ENCODE measurements at places on chromosomes 4 and X.

- no peak for DNase-seq
Observed at GRCh38 chrX:22196149-22196548, 76.6 kb upstream of the CBLL2 start.

DNA sequence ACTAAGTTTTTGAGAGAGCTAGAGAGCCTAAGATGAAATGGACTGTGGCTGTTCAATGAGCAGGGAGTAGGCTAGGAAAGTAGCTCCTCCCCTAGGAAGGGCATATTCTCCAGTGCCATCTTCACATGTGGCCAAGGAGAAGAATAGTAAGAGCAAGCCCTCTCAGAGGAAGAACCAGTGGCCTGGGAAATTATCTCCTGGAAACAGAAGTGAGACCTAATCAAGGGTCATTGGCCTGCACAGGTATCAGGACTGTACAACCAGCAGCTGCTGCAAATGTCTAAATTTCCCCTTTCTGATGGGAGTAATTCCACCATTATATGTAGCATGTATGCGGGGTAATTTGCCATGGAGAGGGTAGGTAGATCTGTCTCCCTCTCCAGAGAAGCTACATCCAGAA, 334.8 kb upstream of the RASGEF1B start:
- no peak for DNase-seq

DNA sequence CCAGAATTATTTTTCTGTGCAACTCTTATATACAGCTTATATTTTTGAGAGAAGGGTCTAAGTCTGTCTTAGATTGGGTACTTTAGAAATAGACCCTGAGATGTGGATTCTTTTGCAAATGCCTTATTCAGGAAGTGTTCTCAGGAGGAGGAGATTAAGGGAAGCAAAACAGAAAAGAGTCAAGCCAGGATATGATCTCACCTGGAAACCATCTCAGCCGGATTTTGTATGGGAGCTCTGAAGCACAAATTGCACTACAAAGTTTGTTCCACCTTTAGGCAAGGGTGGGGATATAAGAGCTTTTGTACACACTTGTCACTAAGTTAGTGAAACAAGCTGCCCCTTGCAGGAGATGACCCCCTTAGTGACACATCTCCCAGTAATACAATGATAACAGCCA, 121.2 kb upstream of the GRPR start:
- DNase-seq, result no peak

DNA sequence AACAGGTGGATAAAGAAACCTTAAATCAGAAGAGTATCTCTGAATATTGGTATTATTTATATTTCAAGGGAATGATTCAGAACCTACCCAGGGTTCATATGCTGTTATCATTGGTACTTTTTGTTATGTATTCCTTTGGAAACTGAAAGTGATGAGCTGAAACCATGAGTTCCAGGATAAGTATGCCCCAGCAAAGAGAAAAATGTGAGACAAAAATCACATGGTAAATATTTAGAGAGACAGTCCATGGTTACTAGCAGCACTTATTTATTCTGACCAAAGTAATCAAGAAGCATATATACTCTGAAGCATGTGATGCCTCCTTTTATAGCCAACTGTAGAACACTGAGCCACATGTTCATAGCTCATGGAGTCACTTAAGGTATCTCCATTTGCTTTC, 277.7 kb downstream of the ARAP2 start:
- DNase-seq, result no peak

- no peak for DNase-seq
Observed at GRCh38 chrX:105723966-105724735, 98.2 kb upstream of the NRK start.

DNA sequence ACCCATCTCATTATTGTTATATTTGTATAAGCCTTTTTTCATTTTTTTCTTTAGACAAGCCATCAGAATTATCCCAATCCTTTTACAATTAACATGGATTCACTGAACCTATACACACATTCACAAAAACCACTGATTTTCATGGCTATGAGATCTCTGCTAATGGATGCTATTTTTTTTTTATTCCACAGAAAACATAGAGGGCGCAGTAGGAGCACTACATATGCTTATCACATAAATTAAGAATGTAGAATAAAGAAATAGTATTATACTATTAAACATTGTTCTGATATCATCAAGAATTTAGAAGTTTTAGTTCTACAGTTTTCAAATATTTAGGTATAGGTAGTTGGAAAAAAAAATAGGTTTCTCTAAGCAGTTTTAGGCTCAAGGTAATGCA, 1477.4 kb downstream of the ARAP2 start:
- no peak for DNase-seq

DNA sequence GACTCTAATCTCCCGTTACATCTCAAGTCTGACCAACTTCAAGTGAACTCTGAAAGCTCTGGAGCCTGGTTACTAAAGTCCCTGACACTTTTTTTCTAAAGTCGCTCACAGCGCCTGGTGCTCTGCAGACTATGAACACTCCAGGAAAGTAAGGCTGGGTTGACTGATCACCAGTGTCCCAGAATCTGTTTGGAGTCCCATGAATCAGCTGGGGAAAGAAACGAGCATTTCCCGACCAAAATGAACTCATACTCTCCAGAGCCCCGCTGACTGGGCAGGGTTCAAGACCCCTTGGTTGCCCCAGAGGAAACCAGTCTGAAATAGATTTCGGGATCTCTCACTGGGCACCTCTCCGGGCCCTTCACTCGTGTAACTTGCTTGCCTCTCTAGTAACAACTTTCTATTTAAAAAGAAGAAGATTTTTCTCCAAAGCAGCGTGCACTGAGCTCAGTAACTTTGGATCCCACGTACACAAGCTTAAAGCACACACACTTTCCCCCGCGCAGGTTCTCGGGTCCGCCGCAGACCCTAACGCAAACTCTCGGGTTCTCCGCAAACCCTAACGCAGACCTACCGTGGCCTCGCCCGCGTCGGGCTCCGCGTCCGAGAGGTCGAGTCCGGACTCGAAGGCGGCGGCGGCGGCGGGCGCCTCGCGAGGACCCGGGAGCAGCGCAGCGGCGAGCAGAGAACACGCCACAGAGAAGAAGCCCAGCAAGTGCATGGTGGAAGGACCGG, 964 bp downstream of the VEGFC start:
- no peak for DNase-seq

GRCh38 chr4:6893449-6894085, 16.1 kb upstream of the TBC1D14 start:
- no peak for DNase-seq

DNA sequence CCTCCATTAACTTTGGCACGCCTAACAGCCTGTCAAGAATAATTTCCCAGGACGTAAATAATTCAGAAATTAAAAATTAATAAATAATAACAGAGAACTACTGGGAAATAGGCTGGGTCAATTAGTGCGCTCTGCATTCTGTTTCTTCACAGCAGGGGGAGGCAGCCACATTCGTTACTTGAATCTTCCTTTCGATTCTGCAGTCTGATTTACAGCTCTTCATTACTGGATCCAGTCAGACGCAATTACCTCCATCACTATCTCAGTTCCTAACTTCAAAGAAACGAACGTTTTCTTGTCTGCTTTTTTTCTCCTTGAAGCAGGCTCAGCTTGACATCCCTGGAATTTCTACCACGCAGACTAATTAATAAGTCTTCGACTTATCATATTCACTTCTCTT, 9.0 kb upstream of the RPL34 start:
- no peak for DNase-seq

- DNase-seq, result no peak
Observed at GRCh38 chr4:182885022-182885737, 32.0 kb downstream of the DCTD start.

- DNase-seq, result no peak
Observed at GRCh38 chrX:119406776-119407175, 7.6 kb downstream of the SLC25A43 start.

DNA sequence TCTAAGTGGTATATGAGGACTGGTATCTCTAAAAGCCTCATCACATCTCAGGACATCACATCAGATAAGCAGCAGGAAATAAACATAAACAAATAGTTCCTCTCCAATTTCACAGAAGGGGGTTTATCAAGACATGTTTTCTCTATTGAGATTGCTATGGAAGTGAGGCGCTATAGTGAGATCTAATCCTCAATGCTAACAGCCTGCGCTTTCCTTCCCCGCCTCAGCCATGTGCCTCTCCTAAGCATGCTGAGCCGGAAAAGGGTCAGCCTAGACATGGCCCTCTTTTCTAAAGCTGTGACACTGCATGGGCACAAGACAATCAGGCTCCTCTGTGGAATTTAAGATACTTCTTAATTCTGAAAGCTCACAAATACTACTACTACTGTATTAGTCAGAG, 286.1 kb downstream of the INPP4B start:
- no peak for DNase-seq

- DNase-seq, result no peak
Observed at GRCh38 chrX:9897761-9898161, 69.4 kb upstream of the CLDN34 start.

- DNase-seq, result peak; percentile 12
Observed at GRCh38 chr4:38860788-38861424, 4.3 kb upstream of the TLR6 start.

DNA sequence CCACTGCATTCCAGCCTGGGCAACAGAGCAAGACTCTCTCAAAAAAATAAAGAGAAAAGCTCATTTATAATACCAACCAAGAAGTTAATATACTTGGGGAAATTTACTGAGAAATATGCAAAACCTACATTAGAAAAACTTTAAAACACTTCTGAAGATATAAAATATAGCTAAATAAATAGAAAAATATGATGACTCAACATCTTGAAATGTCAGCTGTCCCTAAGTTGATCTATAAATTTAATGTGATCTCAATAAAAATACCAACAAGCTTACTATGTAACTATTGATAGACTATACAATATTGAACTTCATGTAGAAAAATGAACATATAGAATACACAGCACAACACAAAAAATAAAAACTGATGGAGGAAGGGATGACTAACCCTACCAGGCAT, 87.5 kb upstream of the INTU start:
- no peak for DNase-seq

- no peak for DNase-seq
Observed at GRCh38 chrX:33416273-33416805, 205.0 kb upstream of the DMD start.

GRCh38 chrX:70313503-70313902, 23.6 kb downstream of the KIF4A start:
- DNase-seq, result no peak

GRCh38 chr4:164977243-164978164, at the start of gene TRIM61:
Gene TRIM61, minus strand, starts transcription at chr4:164977657. Its CDS starts 7,655 bp downstream, at chr4:164970002.
- DNase-seq, result no peak

- DNase-seq, result no peak
Observed at GRCh38 chr4:22490718-22491315, 25.0 kb downstream of the ADGRA3 start.

- no peak for DNase-seq
Observed at GRCh38 chrX:150357790-150358189, 5.3 kb upstream of the MAMLD1 start.

DNA sequence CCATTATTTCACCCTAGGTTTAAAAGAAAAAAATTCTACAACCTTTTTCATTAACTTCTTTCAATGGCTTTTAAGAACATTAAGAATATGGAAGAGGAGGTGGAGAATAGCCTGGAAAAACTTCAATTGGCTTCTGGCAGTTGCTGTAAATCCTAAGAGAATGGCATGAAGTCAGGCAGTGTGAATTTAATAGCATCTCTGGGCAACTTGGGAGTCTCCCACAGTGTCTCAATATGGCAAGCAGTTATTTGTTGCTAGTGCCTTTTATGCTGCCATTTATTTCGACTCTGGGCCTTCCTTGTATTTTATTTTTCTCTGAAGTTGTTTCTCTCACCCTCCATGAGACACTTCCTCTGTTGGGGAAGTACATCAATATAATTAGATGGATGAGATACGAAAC, 322.1 kb downstream of the CBLL2 start:
- DNase-seq, result no peak

- DNase-seq, result no peak
Observed at GRCh38 chr4:655464-656151, 18.5 kb downstream of the ATP5ME start.

DNA sequence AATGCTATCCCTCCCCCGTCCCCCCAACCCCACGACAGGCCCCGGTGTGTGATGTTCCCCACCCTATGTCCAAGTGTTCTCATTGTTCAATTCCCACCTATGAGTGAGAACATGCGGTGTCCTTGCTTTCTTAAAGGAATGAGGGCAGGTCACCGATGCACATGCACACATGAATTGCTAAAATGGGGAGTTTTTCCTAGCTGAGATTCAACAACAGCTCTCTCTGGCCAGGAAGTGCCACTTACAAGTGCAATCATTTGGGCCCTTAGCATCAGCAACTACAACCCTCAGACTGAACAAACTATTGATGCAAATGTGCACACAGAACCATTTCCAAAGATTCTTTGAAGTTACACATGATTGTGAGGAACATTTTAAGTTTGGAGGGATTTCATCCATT, 95.7 kb upstream of the IQCM start:
- no peak for DNase-seq

DNA sequence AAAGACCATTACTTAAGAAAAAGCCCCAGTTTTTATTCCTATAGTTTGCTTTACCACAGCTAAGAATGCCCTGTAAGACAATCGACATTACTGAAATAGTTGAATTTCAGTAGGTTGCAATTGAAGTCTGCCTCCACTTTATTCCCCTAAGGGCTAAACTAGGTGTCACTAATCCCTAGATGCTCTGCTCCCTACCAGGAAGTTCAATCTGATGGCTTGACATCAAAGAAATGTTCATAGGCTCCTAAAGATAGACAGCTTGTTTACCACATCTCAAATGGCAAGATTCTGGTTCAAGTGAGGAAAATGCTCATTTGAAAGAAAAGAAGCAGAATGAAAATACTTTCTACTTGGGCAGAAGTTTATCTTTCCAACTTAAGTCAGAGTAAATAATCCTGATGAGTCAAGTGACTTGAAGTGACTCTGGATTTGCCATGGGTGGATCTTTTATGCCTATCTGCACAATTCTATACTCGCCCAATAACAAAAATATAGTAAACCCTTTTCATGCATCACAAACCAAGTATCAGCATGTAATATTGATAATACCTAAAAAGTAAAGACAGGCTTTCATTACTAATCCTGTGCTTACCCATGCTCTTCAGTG, 117.2 kb downstream of the SH3RF1 start:
- no peak for DNase-seq

GRCh38 chrX:22081475-22082092, 49.5 kb downstream of the PHEX start:
- peak; percentile 0 for DNase-seq

GRCh38 chrX:16186380-16187007, 19.2 kb downstream of the MAGEB17 start:
- DNase-seq, result no peak

DNA sequence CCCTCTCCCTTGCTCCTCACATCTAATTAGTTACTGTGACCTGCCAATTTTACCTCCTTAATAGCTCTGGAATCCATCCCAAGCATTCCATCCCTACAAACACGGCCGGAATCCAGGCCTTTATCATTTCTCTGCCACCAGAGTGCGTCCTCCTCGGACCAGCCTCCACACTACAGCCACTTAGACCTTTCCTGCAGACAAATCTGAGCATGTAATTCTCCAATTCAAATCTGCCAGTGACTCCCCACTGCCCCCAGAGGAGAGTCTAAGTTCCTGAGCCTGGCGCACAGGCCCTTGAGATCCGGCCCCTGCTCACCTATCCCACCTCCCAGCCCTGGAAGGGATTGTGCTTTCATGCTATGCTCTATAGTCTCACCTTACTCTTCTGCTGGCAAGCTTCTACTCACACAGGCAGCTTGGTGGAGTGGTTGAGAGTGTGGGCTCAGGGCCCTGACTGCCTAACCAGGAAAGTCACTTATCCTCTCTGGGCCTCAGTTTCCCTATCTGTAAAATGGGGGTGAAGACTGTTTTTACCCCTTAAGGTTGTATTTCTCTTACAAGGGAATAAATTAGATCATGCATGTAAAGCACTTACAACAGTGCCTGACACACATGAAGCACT, 31.2 kb downstream of the PJA1 start:
- DNase-seq, result no peak

Data from activated CD4-positive, CD25-positive, alpha-beta regulatory T cell (primary cell).